Smooth muscle cell of the umbilical artery (primary cell): ENCODE measurements at places on chromosomes 1 and 21. TPM values are rescaled to one million over a fixed set of nuclear protein-coding genes. Genes with fewer than 3 reads are reported as not detected.

Gene PCP4L1
- not detected in 2 replicates for total RNA-seq

Gene ANKRD65
- 0.18 and 0.30 TPM in 2 replicates for total RNA-seq

Gene TCHHL1
- total RNA-seq = not detected in 2 replicates

Gene PDPN
- 0.30 TPM in 1 of 2 replicates, not detected in the other for total RNA-seq

Gene OR2T29
- total RNA-seq = not detected in 2 replicates

Gene WDR64
- not detected in 2 replicates for total RNA-seq

Gene CBR1
- total RNA-seq = 74.5 and 114 TPM in 2 replicates

Gene CHI3L2
- 0.51 and 0.89 TPM in 2 replicates for total RNA-seq

Gene IL6R
- 0.30 and 1.1 TPM in 2 replicates for total RNA-seq

Gene PDE9A
- not detected in 2 replicates for total RNA-seq

Gene TRAF3IP3
- not detected in 2 replicates for total RNA-seq

Gene SNX7
- total RNA-seq = 49.6 and 61.4 TPM in 2 replicates

Gene LCA5L
- 3.0 and 4.8 TPM in 2 replicates for total RNA-seq

Gene CD1B
- total RNA-seq = not detected in 2 replicates

Gene ABCG1
- 0.30 and 0.60 TPM in 2 replicates for total RNA-seq

Gene TSACC
- total RNA-seq = not detected in 2 replicates

Gene GATAD2B
- total RNA-seq = 3.6 and 8.0 TPM in 2 replicates

Gene CLCA4
- total RNA-seq = not detected in 2 replicates

Gene C1QC
- not detected in 2 replicates for total RNA-seq

Gene KCNE1
- 0.18 and 0.30 TPM in 2 replicates for total RNA-seq

Gene CRTC2
- 3.9 and 5.4 TPM in 2 replicates for total RNA-seq

Gene BGLAP
- total RNA-seq = 0.59 TPM in 1 of 2 replicates, not detected in the other

Gene SLAMF7
- total RNA-seq = not detected in 2 replicates
